ENCODE measurements at places on chromosomes 2 and 18.

- no peak for DNase-seq
These were observed 35.7 kb downstream of the CELF4 start for GRCh38 chr18:37529863-37530262.

GRCh38 chr18:28161608-28162599 lies 15.0 kb downstream of the CDH2 start:
- DNase-seq, result no peak

- DNase-seq, result peak; percentile 89
These were observed 401.2 kb downstream of the GALR1 start for GRCh38 chr18:77650799-77651385.

- no peak for DNase-seq
These were observed 83.7 kb downstream of the SP3 start for GRCh38 chr2:173881461-173881860.

GRCh38 chr2:86171295-86171694 lies 24.0 kb downstream of the IMMT start:
- DNase-seq, result no peak

- DNase-seq, result no peak
These were observed 56.8 kb downstream of the FEZ2 start for GRCh38 chr2:36540986-36541754.

All from spleen (tissue), 13 donors.